Endodermal cell (in vitro differentiated cells): ENCODE measurements at places on chromosomes 5 and 9. TPM values are rescaled to one million over a fixed set of nuclear protein-coding genes. Genes with fewer than 3 reads are reported as not detected.

DNA sequence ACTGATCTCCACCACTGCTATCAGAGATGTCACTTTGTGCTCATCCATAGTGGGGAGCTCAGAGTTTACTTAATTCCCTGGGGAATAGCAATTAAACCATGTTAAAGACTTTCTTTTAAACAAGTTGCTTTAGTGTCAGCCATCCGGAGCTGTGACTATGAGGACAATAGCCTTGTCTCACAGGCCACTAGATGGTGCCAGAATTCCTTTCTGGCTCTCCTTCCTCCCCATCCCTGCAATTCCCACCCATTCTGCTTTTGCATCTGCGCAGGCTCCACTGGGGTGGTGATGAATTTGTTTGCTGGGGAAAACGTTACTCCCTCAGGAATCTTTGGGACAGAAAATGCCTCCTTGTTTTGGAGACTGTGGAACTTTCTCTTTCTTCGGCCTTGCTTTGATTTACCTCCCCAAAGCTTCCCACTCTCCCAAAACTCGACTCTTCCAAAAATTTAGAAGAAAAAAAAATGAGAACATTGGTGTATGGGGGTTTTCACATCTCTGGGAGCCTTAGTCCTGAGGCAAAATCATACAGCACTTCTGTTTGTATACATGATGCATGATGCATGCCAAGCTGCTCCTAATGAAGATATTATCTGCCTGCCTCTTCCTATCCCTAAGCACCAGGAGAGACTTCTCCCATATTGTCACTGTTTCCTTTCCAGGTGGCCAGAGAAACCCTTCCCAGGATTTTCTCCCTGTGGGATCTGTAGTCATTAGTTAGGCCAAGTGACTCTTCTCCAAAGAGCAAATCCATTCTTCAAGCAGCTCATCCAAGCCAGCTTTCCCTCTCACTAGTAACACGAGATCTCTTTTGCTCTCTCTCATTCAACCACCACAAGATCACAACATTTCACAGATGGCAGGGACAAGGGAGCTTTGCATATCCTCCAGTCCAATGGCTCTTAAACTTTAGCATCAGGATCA is 466.1 kb downstream of the TLR4 start:
- no peak overlapping the region for H3K4me3 ChIP-seq
- no peaks in the 10 kb centered on the region for H3K27me3 ChIP-seq
- DNase-seq, result peak; percentile 85

GRCh38 chr5:91049800-91050199 is 333.3 kb downstream of the ARRDC3 start:
- no peak for DNase-seq
- H3K27ac ChIP-seq, result no peak overlapping the region
- H3K4me3 ChIP-seq, result no peak overlapping the region
- no peaks in the 10 kb centered on the region for H3K27me3 ChIP-seq
- no peaks in the 10 kb centered on the region for H3K4me1 ChIP-seq
- peaks cover 8% of the 10 kb centered on the region for H3K36me3 ChIP-seq

DNA sequence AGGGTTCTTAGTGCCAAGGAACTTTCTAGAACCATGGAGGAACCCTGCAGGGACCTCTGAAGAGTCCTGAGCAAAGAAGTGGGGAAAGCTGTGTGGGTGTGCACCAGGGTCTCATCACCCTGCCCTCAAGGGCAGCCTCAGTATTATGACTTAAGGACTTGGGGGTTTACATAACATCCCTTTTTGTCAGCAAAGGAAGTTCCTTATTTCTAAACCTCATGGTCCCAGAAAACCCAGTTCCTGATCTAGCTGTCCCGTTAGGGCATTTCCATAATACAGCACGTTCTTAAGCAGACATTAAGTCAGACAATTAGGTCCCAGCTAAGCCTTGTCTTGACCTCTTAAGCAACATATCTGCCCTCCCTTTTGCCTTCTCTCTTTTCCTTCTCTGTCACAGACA is 57.3 kb downstream of the DAPK1 start:
- no peaks in the 10 kb centered on the region for H3K27me3 ChIP-seq
- no peak overlapping the region for H3K27ac ChIP-seq
- H3K4me1 ChIP-seq, result no peaks in the 10 kb centered on the region
- peaks cover 17% of the 10 kb centered on the region for H3K36me3 ChIP-seq

DNA sequence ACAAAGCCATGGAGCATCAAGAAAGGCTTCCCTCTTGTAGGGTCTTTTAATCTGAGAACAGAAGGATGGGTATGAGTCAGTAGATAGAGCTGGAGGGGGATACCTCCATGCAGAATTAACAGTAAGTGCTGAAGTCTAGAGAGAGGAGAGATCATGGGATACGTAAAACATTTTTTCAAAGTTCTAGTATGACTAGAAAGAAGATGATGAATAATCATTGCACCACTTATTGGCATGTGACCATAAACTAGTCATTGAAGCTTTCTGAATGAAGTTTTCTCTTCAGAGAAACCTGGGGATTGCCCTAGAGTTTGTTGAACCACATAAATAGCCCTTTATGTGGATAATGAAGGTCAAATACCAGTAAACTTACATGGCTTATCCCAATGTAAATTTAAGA is 48.6 kb upstream of the PTPRD start:
- no peaks in the 10 kb centered on the region for H3K36me3 ChIP-seq
- no peaks in the 10 kb centered on the region for H3K27me3 ChIP-seq
- no peak overlapping the region for H3K27ac ChIP-seq
- no peaks in the 10 kb centered on the region for H3K4me1 ChIP-seq
- DNase-seq, result no peak

DNA sequence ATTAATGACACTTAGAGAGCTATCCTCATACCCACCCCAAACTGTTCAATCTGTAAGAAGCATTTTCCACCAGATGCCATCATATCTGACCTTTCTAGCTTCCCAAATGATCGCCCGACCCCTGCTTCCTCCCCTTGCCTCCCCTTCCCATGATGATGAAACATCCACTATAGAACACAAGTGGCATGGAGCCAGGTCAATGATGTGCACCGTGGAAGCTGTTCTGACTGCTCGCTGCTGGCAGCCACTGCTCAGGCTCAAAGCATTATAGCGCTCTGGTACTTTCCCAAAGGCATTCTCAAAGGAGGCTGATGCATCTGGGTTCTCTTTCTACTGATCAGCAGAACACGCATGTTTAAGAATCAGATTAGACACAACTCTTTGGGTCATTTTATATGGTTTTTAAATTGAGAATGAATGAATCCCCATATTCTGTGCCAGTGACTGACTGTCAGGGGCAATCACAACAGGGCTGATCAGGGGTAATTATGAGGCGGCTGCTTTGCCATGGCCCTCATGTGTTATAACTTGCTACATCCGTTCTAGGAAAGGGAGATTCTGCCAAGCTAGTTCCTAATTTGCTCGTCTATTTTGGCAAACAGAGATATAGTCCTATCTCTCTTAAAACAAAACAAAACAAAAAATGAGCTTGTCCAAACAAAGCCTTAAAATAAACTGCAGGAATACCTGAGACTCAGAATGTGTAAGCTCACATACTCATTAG is 343.7 kb downstream of the ENC1 start:
- no peaks in the 10 kb centered on the region for H3K4me1 ChIP-seq
- H3K4me3 ChIP-seq, result no peak overlapping the region
- H3K27me3 ChIP-seq, result no peaks in the 10 kb centered on the region
- no peak overlapping the region for H3K27ac ChIP-seq

GRCh38 chr5:151006704-151007334 is 13.6 kb upstream of the GPX3 start:
- peaks cover 4% of the 10 kb centered on the region for H3K4me1 ChIP-seq
- no peaks in the 10 kb centered on the region for H3K27me3 ChIP-seq
- no peaks in the 10 kb centered on the region for H3K36me3 ChIP-seq
- no peak overlapping the region for H3K27ac ChIP-seq
- no peak for DNase-seq

GRCh38 chr5:343461-344401 is 22.2 kb downstream of the AHRR start:
- H3K27ac ChIP-seq, result no peak overlapping the region
- peaks cover 18% of the 10 kb centered on the region for H3K27me3 ChIP-seq
- no peaks in the 10 kb centered on the region for H3K36me3 ChIP-seq
- no peak overlapping the region for H3K4me3 ChIP-seq
- peak; percentile 83 for DNase-seq
- H3K4me1 ChIP-seq, result no peaks in the 10 kb centered on the region

DNA sequence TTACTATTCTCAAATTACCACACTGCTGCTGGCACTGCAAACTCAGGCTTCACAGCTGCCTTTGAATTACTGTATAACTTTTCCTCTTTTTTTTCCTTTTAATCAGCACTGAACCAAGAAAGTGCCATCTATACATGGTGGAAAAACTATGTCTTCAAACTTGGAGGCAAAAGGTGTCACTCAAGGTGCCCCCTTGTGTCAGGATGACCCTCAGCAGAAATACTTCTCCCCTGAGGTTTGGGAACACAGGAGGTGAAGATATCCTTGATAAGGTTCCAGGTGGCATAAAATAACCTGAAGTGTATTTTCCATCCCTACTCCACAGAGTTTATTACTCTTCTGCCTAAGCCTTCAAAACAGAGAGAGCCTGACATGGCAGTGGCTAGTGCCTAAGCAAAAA is 14.5 kb downstream of the FRMD3 start:
- H3K36me3 ChIP-seq, result no peaks in the 10 kb centered on the region
- no peaks in the 10 kb centered on the region for H3K4me1 ChIP-seq
- no peak overlapping the region for H3K4me3 ChIP-seq

DNA sequence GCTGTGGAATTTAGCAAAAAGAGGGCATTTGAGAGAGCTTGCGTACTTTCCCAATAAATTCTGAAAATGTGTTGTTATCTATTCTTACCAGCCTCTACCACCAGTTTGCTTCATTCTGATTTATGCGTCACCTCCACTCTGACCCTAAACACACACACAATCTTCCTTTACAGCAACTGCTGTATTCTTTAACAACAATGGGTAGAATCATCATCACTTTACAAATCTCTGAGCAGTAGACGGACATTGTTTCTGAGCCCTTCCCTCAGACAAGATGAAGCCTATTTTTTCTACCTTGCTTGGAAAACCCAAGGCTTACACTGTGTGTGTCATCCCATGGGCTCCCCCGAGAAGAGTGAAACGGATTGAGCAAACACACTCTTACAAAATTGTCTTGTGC is 83.1 kb upstream of the RASA1 start:
- no peak for DNase-seq
- H3K4me3 ChIP-seq, result no peak overlapping the region
- H3K36me3 ChIP-seq, result no peaks in the 10 kb centered on the region
- no peak overlapping the region for H3K27ac ChIP-seq
- no peaks in the 10 kb centered on the region for H3K4me1 ChIP-seq
- no peaks in the 10 kb centered on the region for H3K27me3 ChIP-seq

DNA sequence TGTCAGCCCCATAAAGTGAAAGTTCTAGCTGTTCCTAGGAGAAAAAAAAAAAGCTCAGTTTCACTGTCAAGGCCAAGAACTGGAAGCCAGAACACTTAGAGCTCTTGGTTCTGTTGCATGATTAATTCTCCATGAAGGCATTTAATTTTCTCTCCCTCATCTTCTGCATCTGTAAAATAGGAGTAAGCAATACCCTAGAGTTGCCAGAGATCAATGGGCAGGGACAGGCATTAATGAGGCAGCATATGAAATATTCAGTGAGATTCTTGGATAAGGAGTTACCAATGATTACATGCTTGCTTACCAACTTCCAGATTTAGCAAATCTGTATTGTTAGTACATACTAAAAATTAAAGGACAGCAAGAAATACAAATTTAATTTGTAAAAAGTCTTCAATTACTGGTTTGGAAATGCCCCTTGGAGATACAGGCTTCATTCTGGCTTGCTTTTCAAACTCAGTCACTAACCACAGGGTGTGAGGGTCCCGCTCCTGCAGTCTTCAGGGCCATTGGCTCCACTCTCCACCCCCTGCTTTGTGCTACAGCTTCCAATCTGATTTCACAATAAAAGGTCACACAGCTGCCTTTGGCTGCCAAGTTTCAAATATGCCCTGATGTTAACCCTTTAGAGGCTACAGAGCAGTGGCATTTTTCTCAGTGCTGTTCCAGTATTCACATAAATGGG is 624.6 kb downstream of the BNC2 start:
- no peak for DNase-seq
- no peaks in the 10 kb centered on the region for H3K27me3 ChIP-seq
- H3K4me1 ChIP-seq, result no peaks in the 10 kb centered on the region
- H3K27ac ChIP-seq, result no peak overlapping the region

The GNE gene
- total RNA-seq, result 6.5 and 7.0 TPM in 2 replicates

The ADAMTS12 gene
- 122 to 140 TPM (median 123 TPM) in 3 replicates for total RNA-seq
